ENCODE measurements at places on chromosomes 5 and 9.

GRCh38 chr5:32123058-32123805 is 50.9 kb downstream of the GOLPH3 start:
- DNase-seq = no peak

DNA sequence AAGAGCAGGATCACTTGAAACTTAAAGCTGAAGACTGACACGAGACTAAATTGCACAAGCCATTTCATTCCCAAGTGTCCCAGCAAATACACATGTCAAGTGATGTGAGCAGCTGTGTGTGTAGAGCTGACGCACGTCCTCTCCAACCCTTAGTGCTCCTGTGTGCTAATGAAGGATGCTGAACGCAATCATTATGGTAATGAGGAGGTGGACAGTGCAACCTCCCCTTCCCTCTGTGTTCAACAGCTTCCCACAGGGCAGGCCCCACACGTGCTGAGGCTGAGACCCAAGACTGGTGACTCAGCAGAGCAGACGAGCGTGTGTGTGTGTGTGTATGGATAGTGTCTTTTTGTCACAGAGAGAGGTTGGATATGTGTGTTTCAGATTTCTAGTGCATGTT is 702.1 kb downstream of the SEMA5A start:
- DNase-seq = peak; percentile 16

DNA sequence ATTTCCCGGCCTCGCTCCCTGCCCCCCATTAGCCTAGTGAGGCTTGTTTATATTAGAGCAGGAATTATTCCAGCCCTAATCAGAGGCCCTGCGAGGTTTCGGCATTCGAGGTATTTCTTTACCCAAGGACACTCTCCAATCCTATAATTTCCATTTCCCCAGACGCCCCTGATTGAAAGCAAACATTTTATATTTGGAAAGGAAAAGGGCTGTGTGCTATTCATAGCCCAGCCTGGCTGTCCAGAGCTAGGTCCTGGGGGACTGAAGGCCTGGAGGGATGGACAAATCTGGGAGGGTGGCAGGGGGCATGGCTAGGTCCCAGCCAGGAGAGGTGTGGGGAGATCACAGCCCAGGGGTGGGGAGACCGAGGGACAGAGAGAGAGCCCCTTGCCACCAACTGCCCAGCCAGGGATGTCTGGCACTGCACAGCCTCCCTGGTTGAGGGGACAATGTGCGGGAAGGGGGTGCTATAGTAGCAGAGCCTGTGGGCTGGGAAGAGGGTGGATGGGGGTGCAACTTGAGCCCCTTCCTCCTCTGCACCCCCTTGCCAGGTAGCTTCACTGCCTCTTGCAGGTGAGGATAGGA is 125.1 kb downstream of the BARX1 start:
- no peak for DNase-seq

DNA sequence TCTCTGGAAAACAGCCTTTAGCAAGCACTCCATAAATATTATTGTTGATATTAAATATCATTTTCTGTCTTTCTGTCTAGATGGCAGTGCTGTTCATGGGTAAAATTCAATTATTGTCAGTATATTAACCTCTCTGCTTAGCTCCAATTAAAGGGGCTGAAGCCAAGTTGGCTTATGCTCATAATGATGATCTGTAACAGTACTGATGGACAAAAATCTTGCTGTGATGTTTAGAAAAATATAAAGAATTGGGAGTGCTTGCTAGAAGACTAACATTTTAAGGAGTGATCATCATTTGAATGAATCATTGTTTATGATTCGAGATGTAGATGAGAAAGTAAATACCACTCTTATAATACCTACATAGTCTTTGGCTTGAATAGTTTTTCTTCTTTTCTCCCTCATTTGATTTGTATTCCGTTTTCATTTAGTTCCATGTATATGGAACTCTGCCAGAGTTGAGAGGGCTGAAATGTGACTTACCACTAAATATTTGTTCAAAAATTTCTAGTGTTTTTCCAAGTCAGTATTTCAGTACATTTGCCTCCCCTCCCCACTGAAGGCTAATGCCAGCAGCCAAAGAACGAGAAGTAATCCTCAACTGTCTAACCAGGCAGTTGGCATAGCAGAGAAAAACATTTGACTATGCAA is 538.3 kb downstream of the CSNK1G3 start:
- no peak for DNase-seq

GRCh38 chr9:90343366-90343765 is 299.3 kb downstream of the DIRAS2 start:
- no peak for DNase-seq

DNA sequence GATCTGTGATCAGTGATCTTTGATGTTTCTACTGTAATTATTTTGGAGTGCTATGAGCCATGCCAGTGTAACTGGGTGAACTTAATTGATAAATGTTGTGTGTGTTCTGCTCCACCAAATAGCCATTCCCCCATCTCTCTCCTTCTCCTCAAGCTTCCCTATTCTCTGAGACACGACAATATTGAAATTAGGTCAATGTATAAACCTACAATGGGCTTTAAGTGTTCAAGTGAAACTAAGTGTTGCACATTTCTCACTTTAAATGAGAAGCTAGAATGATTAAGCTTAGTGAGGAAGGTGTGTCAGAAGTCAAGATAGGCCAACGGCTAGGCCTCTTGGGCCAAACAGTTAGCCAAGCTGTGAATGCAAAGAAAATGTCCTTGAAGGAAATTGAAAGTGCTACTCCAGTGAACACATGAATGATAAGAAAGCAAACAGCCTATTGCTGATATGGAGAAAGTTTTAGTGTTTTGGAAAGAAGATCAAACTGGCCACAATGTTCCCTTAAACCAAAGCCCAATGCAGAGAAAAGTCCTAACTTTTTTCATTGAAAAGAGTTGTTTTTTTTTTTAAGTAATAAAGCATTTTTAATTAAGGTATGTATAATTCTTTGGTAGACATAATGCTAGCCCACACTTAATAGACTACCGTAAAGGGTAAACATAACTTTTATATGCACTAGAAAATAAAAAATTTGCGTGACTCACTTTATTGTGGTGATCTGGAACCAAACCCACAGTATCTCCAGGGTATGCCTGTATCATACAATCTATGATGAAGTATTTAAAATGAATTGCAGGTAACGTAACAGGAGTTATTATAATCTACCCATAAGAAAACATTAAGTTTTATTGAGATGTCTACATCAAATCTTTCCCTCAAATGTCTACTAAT is 42.5 kb upstream of the ALDH1A1 start:
- DNase-seq = no peak

DNA sequence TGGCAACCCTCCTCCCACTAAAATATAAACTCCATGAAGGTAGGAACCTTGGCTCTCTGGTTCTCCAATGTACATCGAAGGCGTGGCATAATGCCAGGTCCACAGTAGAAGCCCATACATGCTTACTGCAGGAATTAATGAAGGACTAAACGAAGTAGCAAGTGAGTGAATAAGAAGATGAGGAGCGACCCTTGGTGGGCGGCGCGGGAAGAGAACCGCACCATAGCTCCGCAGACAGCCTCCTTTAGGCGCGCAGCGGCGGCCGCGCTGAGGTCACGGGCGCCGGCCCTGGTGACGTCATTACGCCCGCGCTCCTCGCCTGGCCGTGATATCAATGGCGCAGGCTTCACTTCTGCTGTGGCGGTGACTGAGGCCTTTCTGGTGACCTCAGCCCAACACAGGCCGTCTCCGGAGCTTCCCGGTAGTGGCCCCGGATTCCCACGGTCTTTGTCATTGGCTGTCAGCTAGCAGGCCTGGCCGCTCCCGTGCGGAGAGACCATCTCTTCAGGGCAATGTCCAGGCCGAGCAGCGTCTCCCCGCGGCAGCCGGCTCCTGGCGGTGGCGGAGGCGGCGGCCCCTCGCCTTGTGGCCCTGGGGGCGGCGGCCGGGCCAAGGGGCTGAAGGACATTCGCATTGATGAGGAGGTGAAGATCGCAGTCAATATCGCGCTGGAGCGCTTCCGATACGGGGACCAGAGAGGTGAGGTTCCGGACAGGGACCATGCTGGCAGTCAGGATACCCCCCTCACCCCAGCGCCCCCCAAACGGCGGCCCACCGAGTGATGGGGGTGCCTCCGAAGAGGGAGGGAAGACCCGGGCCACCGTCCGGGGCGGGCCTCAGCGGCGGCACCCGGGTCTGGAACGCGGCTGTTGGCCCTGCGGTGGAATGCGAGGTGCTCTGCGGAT is at the start of gene YTHDC2:
YTHDC2 (plus strand) TSS at position 311 of the 905 bp plus-strand sequence; CDS start at position 513, 202 bp downstream.
- DNase-seq = peak; percentile 91

GRCh38 chr5:151449839-151450238 is 2.4 kb downstream of the SLC36A1 start:
- no peak for DNase-seq

GRCh38 chr5:109177227-109177626 is 232.5 kb downstream of the PJA2 start:
- DNase-seq = peak; percentile 69

DNA sequence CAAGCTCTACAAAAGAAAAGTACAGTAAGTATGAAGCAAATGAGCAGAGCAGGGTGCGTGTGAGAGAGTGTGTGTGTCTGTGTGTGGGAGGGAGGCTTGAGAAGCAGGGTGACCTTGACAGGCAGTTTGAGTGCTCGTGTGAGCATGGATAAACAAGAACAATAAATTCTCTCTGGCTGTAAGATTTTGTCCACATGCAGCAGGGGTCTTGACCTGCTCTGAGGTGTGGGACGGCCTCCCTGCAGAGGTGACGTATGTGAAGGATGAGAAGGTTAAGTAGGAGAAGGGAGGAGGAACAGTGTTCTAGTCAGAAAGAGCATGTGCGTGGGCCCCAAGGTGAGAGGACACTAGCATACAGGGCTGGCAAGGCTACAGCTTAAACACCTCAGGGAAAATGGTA is 49.0 kb downstream of the SPTLC1 start:
- DNase-seq = no peak

DNA sequence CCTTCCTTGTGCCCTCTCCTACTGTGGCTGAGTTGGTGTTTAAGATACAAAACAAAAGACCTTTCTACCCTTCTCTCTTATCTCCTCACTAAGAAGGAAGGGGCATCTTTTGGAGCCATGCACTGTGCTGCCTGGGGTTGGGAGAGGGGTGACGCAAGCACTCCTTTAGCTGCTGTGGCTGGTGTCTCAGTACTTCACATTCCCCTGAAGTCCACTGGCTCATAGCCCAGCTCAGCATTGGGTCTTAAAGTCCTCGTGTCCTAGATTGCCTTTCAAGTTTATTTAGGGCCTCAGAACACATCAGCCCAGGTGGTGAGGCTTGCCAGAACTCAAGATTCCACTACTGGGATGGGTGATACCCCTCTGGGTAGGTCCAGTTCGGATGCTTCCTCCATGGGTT is 325.9 kb upstream of the CYLC2 start:
- no peak for DNase-seq

DNA sequence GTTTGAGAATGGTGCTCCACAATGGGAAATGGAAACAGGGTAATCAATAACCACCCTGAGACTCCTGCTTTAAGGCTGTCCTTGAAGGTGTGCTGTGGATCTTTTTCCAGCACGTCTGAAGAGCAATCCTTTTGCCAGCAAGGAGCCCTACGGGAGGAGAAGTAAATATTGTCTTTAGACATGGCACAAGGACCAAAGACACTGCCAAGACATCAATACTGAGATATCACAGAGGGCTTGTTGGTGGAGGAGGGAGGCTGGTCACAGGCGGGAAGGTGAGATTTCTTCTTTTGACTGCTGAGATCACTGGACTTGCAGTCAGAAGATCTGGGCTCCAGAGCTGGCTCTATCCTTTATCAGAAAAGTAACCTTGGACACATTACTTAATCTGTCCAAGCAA is 135.0 kb upstream of the ZNF462 start:
- DNase-seq = no peak

GRCh38 chr9:95189251-95190098 is 128.0 kb downstream of the FANCC start:
- peak; percentile 72 for DNase-seq
